ENCODE measurements at places on chromosomes 3 and 15.

DNA sequence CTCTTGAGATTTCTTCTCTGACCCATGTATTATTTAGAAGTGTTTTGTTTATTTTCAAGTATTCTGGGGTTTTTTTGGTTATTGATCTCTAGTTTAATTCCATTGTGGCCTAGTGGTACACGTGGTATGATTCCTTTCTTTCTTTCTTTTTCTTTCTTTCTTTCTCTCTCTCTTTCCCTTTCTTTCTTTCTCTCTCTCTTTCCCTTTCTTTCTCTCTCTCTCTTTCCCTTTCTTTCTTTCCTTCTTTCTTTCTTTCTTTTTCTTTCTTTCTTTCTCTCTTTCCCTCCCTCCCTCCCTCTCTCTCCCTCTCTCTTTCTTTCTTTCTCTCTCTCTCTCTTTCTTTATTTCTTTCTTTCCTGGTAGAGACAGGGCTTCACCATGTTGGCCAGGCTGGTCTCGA lies 85.7 kb upstream of the UBE2E1 start:
- no peak for DNase-seq

- no peak for DNase-seq
Measured at GRCh38 chr3:114518206-114518808, 224.5 kb downstream of the TIGIT start.

- DNase-seq = no peak
Measured at GRCh38 chr3:42438193-42438592, 27.8 kb upstream of the LYZL4 start.

GRCh38 chr3:65484964-65485363 lies 553.8 kb downstream of the MAGI1 start:
- DNase-seq = no peak

GRCh38 chr15:57680021-57680420 lies 26.5 kb upstream of the POLR2M start:
- DNase-seq = no peak

GRCh38 chr3:87332789-87333188 lies 56.4 kb upstream of the POU1F1 start:
- DNase-seq = no peak

DNA sequence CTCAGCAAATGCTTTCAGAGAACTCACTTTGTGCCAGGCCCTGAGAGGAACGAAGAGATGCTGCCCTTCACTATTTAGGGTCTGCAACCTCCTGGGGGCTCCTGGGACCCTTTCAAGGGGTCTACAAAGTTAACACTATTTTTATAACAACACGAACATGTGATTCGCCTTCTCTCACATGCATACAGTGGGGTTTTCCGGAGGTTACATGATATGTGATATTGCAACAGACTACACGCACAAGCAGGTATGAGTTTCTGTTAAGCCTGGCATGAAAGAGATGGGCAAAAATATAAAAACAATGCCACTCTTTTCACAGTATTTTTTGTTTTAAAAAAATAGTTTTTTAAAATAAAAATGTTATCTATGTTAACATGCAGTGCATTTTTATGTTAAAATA lies 10.3 kb downstream of the STARD5 start:
- DNase-seq = no peak

- no peak for DNase-seq
Measured at GRCh38 chr3:134892761-134893160, 97.7 kb downstream of the EPHB1 start.

DNA sequence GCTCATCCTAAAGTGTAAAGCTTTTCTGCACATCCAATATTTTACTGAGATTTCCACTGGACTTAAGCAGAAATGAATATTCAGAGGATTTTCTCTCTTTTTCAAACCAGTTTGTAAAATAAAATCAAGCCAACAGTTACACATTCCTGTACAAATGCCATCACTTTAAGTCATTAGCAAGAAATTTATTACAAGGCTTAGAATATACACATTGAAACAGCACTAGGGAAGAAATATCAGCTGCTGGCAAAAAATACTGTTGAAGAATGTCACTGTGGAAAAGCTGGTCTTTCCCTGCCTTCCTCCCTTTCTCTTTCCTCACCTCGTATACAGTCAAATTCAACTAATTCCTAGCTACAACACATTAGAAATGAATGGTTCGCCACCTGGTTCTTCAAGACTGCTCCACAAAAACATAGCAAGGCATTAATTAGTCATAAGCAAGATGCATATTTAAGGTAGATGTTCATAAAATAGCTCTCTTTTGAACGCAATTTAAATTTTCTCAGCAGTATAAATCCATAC lies 21.3 kb downstream of the PLOD2 start:
- no peak for DNase-seq

DNA sequence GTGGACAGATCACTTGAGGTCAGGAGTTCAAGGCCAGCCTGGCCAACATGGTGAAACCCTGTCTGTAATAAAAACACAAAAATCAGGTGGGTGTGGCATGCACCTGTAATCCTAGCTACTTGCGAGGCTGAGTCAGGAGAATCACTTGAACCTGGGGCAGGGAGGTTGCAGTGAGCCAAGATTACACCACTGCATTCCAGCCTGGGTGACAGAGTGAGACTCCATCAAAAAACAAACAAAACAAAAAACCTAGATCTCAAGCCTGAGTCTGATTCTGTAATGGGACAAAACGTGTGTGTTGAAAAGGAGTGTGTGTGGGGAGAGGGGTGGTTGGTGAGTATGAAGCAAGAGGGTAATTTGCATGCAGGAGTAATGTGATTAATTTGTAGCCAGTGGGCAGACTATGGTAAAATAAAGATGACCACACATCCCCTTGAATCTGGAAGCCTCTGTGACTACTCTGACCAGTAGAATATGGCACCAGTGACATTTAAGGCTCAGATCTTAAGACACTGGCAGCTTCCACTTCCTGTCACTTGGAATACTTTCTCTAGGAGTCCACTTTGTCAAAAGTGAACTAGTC lies 18.4 kb upstream of the OPA1 start:
- DNase-seq = no peak

DNA sequence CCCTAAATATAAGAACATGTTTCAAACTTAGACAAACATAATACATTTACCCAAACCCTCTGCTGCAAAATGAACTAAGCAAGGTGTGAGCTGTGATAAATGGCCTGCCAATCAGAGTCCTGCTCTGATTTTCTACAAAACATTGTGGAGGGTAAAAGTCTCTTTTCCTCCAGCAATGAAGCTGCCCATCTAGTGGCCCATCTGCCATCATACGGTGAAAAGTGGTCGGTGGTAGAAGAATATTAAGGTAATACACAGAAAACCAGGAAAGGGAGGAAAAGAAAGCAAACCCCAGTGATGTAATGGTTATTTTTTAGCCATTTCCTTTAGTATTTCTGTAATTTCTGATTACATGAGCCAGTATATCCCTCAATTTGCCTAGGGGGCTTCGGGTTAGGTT lies 838.1 kb downstream of the TBL1XR1 start:
- DNase-seq = no peak

GRCh38 chr3:156473341-156473740 lies 81.6 kb downstream of the SSR3 start:
- no peak for DNase-seq

Data from activated T-cell treated with anti-CD3 and anti-CD28 coated beads for 1 hour (primary cell).